ENCODE measurements at places on chromosomes 3 and 15.

- no peak for DNase-seq
These were observed 5.2 kb downstream of the CD200 start for GRCh38 chr3:112338021-112338726.

DNA sequence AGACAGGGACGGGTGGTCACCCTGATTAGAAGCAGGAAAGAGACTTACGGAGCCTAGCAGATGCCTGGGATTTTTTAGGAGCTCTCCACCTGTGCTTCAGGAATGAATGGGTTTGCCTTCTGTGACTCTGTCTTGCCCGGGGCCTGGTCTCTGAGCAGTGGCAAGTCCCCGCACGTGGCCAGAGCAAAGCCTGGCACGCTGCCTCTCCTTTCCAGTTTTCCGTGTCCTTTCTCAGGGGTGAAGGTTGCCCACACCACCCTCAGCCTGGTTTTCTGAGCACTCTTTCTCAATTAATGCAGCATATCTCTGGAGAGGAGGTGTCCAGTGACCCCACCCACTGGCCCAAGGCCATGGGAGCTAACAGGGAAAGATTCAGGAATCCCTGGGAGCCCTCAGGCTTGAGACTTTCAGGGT is 14.5 kb upstream of the CHST14 start:
- DNase-seq = no peak

- no peak for DNase-seq
These were observed at the start of gene AHSG for GRCh38 chr3:186612721-186613636. Gene AHSG, plus strand, starts transcription at chr3:186613060. Its CDS starts 82 bp downstream, at chr3:186613142.

GRCh38 chr3:80087767-80088166 is 320.0 kb upstream of the ROBO1 start:
- DNase-seq = no peak

GRCh38 chr3:172085557-172085895 is 46.1 kb downstream of the FNDC3B start:
- no peak for DNase-seq

All from stimulated activated CD4-positive, alpha-beta T cell treated with anti-CD3 and anti-CD28 coated beads, Interleukin-2, amount 100 ng/mL, for 24 hours (primary cell).